CD8-positive, alpha-beta memory T cell (primary cell): ENCODE measurements at places on chromosomes 6 and 20.

GRCh38 chr6:5450073-5450472 is 188.8 kb downstream of the FARS2 start:
- DNase-seq: no peak

GRCh38 chr6:124741341-124741740 is 220.9 kb upstream of the RNF217 start:
- no peak for DNase-seq

GRCh38 chr6:163199371-163199770 is 215.1 kb upstream of the QKI start:
- no peak for DNase-seq

GRCh38 chr6:168134560-168135201 is 55.7 kb upstream of the FRMD1 start:
- DNase-seq: no peak

GRCh38 chr6:56424064-56424463 is 176.7 kb upstream of the COL21A1 start:
- DNase-seq: no peak

DNA sequence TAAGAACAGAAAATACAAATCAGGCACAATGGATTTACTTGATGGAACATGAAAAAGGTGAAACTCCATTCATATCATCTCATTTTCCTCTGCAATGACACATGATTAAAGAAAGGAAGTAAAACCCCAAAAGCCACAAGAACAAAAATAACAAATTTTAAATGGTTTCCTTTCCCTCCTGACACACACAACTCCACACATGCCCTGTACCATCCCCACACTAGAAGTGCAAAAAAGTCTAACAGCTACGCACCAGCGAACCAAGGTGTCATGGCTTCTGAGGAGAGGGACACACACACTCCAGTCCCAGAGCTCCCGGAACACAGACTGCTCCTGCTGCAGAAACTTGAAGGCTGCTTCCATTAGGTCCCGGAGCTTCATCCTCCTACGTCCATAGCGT is 25.3 kb downstream of the MDN1 start:
- no peak for DNase-seq

DNA sequence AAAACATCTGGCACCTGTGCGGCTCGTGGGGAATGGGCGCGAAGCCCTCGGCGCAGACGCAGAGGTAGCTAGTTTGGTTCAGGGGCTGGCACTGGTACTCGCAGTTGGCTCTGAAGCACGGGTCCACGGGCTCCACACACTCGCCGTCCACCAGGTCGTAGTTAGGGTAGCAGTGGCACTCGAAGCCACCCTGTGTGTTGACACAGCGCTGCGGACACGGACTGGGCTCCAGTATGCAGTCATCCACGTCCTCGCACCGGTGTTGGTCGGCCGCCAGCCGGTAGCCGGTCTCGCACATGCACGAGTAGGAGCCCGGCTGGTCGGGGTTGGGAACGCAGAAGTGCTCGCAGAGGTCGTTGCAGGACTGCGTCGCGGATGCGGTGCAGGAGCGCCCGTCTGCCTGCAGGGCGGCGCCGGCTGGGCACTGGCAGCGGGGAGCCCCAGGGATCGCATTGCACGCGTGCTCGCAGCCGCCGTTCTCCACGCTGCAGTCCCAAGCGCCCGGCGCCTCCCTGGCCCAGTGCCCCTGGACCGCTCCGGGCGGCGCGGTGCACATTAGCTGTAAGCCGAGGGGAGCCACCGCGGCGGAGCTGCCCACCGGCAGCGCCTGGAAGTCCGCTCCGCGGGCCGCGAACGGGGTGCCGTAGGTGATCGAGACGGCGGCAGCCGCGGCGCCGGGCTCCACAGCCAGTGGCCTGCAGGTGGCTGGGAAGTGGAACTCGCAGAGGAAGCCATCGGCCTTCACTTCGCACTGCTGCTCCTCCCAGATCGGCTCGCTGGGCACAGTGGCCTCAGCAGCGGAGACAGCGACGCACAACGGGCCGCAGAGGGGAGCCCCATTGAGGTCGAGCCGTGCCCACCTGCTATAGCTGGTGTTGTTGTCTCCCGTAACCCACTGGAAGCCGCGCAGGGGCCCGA is 930 bp downstream of the THBD start:
- DNase-seq: no peak

DNA sequence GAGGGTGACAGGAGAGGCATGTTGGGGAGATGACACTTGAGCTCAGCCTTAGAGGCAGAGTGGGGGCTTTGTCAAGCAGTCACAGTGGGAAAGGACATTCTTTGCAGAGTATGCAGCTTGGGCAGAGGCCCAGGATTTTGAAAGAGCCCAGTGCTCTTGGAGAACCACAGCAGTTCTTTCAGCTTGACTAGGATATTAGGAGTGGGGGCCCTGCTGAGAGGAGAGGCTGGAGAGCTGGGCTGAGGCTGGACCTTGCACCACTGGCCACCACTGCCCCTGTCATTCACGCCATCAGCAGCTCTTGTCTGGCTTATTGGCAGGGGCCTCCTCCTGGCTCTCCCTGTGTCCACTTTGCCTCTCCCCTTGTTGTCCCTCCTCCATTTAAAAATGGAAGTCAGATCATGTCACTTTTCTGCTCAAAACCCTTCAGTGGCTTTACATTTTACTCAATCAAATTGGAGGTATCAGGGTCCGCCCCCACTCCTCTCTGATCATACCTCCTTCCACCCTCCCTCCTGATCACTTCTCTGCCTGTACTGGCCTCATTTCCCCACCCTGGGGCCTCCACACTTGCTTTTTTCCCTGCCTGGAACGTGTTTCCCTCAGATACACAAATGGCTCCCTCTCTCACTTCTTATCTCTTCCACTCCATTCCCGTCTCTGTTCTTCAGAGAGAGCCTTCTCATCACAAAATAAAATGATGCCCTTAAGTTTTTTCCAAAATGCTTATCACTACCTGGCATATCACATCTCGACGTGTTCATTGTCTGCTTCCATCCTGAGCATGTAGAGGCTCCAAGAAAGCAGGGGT is 10.5 kb downstream of the MANBAL start:
- DNase-seq: no peak

GRCh38 chr20:56979125-56979524 is 287.3 kb downstream of the BMP7 start:
- DNase-seq: no peak

DNA sequence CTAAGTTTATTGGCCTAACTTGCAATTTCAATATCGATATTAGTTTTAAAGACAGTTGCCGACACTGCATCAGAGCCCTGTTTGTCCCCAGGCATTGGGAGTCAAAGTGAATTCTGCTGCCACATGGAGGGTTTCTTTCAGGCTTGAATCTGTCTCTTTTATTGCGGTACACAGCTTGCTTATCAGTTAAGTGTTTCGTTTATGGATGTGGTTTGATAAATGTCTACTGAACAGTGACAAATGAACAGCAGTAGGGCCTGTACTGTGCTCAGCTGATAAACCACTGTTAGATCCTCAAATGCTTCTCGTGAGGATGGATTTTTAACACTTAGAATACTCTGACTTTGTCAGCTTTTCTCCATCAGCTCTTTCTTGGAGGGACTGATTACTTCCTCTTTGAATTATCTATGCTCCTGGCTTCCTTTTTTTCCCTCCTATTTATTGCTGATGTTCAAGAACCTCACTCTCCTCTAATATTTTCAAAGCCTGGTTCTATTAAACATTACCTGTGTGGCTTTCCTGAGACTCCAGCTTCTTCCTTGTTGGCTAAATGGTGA is 240.8 kb downstream of the PLCB1 start:
- no peak for DNase-seq

DNA sequence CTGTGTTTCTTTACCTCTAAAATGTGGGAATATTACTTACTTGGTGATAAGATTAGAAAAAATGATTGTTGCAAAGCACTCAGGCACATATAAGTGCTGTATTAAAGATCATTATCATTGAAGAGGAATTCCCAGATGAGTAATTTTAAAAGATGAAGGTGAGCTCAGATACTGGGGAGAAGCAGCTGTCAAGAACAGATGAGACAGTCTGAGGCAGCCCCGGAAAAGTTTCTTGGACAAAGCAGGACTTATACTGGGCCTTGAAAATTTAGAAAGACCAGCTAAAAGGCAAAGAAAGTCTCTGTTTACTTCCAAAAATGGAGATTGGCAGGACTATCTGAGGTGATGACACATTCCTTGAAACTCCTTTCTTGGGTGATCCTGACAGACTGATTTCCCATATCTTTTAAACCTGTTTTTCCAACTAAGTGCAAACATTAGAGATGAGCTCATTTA is 93.8 kb upstream of the MARCKS start:
- DNase-seq: no peak

- DNase-seq: no peak
Measured at GRCh38 chr6:164142322-164142721, 727.8 kb downstream of the QKI start.

GRCh38 chr20:16898433-16898832 is 150.3 kb downstream of the OTOR start:
- no peak for DNase-seq

- no peak for DNase-seq
Measured at GRCh38 chr20:37590938-37591490, 63.3 kb upstream of the BLCAP start.

- DNase-seq: no peak
Measured at GRCh38 chr6:43848671-43849391, 78.8 kb downstream of the VEGFA start.

DNA sequence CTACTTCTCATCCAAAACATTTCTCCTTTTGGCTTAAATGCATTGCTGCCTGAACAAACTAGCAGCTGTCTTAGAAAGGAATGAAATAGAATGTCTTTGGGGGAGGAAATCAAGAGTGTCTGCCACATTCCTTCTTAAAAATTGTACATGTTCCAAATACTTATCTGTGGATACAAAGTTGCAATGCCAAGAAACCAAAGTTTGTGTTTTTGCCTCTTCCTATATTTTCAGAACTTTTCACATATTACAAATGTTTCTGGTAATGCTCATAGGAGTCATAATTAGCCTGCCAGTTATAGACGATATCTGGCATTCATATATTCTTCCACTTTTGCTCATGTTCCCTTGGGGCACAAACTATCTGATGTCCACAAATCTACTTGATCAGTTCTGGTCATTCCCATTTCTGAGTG is 165.5 kb upstream of the BMP5 start:
- DNase-seq: no peak

GRCh38 chr6:112145080-112145573 is 57.7 kb downstream of the FAM229B start:
- DNase-seq: no peak

- DNase-seq: no peak
Measured at GRCh38 chr6:89657445-89658158, 19.1 kb upstream of the LYRM2 start.

- no peak for DNase-seq
Measured at GRCh38 chr6:40738551-40739193, 151.5 kb upstream of the LRFN2 start.

DNA sequence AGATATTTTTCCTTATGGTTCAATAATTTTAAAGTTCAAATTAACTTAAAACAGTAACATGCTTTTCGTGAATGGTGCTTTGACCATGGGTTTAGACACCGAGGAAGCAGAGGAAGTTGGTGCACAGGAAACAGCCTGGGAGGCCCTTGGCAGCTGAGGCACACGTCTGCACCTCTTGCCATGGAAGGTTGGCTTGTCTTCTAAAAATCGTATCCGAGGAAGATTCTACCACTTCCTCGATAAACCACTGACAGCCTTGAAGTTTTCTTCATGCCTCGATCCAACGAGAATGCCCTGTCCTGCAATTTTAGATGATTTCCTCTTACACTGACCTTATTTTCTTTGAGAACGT is 12.2 kb downstream of the DLL1 start:
- DNase-seq: no peak

DNA sequence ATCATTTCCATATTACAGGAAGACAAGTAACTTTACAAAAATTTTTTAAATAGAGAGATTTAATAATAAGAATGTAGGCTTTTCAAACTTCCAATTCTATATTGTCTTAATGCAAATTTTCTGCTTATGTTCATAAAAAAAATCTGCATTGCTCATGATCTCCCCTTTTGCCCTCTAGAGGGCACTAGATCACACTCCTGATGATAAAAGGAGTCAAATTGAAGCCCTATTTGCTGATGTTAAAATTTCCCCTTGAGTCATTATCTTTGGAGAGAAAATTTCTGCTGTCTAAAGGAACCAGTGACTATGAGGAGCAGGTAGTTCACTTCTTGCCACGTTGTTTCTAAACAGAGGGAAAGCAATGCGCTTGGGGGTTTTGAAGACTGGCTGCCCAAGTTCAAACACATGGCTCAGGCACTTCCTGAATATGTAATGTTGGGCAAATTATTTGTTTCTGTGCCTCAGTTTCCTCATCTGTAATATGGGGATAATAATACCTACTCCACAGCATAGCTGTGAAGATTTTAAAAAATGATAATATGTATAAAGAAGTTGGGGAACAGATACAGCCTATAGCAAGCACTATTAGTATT is 874.2 kb downstream of the TFAP2A start:
- no peak for DNase-seq

DNA sequence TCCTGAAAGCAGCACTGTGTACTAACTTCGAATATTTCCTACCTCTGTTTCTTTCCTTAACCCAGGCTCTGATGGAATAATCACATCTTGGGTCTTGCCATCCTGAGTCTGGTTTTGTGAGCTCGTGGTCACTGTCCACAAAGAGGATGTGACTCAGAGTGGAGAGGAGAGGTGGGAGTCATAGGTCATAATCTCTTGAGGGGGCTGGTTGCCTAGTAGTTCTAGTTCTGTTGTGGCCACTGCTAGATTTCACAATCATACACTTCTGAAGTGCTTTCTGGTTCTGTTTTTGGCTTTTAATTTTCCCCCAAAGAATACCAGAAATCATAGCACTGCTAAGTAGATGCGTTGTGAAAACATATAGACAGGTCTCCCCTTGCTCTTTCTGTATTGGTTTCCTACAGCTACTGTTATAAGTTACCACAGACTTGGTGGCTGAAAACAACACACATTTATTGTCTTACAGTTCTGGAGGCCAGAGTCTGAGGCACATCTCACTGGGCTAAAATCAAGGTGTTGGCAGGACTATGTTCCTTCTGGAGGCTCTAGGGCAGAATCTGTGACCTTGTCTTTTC is 102.8 kb downstream of the NRSN1 start:
- DNase-seq: no peak

GRCh38 chr20:23920408-23921325 is 41.1 kb upstream of the CST5 start:
- DNase-seq: no peak

GRCh38 chr6:20159098-20159497 is 53.2 kb downstream of the MBOAT1 start:
- no peak for DNase-seq

- DNase-seq: no peak
Measured at GRCh38 chr6:106623039-106623438, 6.3 kb downstream of the RTN4IP1 start.
